Right ventricle myocardium inferior (tissue), 1 donor: ENCODE measurements at places on chromosomes 11 and 22. TPM values are rescaled to one million over a fixed set of nuclear protein-coding genes. Genes with fewer than 3 reads are reported as not detected.

ENTHD1 gene
- not detected for total RNA-seq

MUS81 gene
- total RNA-seq = 35.5 TPM

NXPE4 gene
- total RNA-seq = not detected

GRK3 gene
- total RNA-seq = 4.0 TPM

FAM181B gene
- total RNA-seq = 0.08 TPM

LMO2 gene
- total RNA-seq = 7.2 TPM

OR5B21 gene
- total RNA-seq = not detected

LMO1 gene
- 3.6 TPM for total RNA-seq

CSNK2A3 gene
- 0.62 TPM for total RNA-seq

PIH1D2 gene
- 1.2 TPM for total RNA-seq

UPK2 gene
- not detected for total RNA-seq

POU2AF1 gene
- total RNA-seq = 0.24 TPM

SMIM35 gene
- not detected for total RNA-seq

GPR83 gene
- 0.22 TPM for total RNA-seq

KCNK7 gene
- 0.43 TPM for total RNA-seq

IGF2 gene
- total RNA-seq = 80.9 TPM

HMOX1 gene
- total RNA-seq = 7.4 TPM

ADAMTS8 gene
- 0.57 TPM for total RNA-seq

HPS5 gene
- 10.5 TPM for total RNA-seq

MMP12 gene
- not detected for total RNA-seq

APOL5 gene
- total RNA-seq = not detected

NEFH gene
- total RNA-seq = 0.27 TPM

ACTN3 gene
- not detected for total RNA-seq

INPP5J gene
- total RNA-seq = 16.6 TPM

MAPK8IP1 gene
- total RNA-seq = 5.9 TPM

LAMTOR1 gene
- 80.3 TPM for total RNA-seq

UBASH3B gene
- total RNA-seq = 3.5 TPM

CELSR1 gene
- 8.4 TPM for total RNA-seq

SLC17A6 gene
- total RNA-seq = not detected

SIK2 gene
- 15.9 TPM for total RNA-seq

FXYD6 gene
- 41.2 TPM for total RNA-seq

NAALAD2 gene
- total RNA-seq = 1.1 TPM

CYP2D6 gene
- not detected for total RNA-seq
